IPS-NIHi11 (cell line): ENCODE measurements at places on chromosomes 6 and 20.

- DNase-seq: no peak
Measured at GRCh38 chr6:34510299-34510698, 44.4 kb downstream of the PACSIN1 start.

DNA sequence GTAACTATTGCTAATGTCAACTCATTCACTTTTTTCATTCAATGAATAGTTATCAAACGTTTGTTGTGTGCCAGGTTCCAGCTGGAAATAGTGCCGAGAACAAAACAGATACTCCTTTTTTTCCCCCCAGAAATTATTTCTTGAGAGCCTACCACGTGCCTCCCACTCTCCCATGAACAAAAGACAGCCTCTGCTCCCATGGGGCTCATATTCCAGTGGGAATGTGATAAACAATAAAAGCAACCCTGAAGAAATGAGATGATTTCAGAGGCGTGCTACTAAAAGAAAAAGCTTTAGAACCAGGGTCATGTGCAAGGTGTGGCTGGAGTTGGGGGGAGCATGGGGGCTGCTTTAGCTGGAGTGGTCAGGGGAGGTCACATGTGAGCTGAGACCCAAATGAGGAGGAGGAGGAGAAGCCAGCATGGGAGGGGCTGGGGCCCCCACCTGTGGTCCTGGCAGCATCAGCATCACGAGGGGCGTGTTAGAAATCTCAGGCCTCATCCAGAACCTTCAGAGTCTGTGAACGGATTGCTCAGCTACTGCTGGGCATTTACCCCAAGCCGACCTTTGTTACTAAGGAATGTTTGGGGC lies 157.4 kb downstream of the EYA2 start:
- DNase-seq: no peak

DNA sequence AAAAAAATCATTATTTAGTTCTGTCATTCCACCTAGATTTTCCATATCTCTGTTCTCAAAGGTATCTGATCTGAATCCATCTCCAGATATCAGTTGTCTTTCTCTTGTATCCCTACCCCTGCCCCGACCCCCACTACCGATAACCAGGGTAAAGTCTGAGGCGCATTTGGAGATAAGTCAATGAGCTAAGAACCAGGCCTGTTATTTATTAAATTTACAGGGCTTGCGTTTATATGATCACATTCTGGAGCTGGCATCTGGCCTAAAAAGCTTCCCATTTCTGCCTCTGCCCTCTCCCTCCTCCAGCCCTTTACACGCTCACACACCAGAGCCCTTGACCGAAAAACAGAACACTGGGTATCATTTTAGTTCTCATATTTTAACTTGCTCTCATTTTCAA lies 144.7 kb downstream of the ALDH8A1 start:
- no peak for DNase-seq

- DNase-seq: no peak
Measured at GRCh38 chr20:52420805-52421204, 229.2 kb upstream of the ZFP64 start.
